ENCODE measurements at places on chromosomes 3 and 15.
A peak's percentile ranks its signal among the peaks of the same experiment; 100 is the strongest.

- no peak for DNase-seq
These were observed 23.8 kb downstream of the FEM1B start for GRCh38 chr15:68301301-68301700.

DNA sequence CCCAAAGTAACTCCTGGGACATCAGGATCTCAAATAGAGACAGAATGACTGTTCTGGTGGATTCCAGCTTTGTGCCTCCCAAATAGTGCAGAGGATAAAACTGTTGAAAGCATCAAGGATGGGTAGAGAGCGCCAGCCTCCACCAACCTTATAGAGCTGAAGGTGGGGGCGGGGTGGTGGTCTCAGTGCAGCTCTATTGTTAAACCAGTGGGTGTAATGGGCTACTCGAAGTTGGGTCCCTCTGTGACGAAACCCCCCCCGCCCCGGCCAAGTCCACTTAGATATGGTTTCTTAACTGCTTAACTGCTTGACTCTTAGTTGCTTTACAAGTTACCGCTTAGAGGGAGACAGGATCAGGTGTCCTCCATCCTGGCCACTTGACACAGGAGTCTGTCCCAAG lies 22.7 kb downstream of the DHX30 start:
- DNase-seq = peak; percentile 58

GRCh38 chr3:64190517-64191515 lies 34.5 kb downstream of the PRICKLE2 start:
- no peak for DNase-seq

DNA sequence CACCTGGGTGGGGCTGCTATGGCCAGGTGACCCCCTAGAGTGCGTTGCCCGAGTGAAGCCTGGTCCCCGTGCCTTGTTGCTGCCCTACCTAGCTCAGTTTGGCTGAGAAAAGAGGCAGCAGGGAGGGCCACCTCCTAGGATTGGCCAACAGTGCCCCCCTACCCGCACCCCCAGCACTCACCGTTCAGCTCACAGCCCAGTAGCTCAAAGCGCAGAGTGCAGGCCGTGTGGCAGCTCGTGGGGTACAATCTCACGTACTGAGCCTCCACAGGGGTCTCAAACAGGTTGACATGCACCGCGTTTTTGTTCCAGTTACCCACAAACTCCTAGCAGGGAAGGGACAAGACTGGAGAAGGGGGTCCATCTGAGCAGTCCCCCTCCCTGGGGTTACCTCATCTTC lies 7.6 kb downstream of the MFGE8 start:
- DNase-seq = peak; percentile 30

GRCh38 chr15:22962611-22963010 lies 17.6 kb downstream of the CYFIP1 start:
- no peak for DNase-seq

DNA sequence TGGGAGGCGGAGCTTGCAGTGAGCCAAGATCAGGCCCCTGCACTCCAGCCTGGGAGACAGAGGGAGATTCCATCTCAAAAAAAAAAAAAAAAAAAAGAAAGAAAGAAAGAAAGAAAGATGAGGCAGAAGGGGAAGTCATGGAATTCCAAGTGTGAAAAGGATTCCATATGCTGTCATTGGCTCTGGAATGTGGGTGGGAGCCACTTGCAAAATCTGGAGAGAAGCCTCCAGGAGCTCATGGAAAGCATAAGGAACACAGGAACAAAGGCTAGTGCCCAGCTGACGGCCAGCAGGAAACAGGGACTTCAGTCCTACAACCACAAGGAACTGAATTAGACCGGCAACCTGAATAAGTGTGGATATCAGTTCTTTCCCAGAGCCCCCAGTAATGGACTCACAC lies 12.5 kb upstream of the TRAK1 start:
- no peak for DNase-seq

GRCh38 chr3:20222274-20222673 lies 36.3 kb upstream of the SGO1 start:
- DNase-seq = peak; percentile 6

GRCh38 chr3:140244893-140245292 lies 309.9 kb downstream of the CLSTN2 start:
- no peak for DNase-seq

DNA sequence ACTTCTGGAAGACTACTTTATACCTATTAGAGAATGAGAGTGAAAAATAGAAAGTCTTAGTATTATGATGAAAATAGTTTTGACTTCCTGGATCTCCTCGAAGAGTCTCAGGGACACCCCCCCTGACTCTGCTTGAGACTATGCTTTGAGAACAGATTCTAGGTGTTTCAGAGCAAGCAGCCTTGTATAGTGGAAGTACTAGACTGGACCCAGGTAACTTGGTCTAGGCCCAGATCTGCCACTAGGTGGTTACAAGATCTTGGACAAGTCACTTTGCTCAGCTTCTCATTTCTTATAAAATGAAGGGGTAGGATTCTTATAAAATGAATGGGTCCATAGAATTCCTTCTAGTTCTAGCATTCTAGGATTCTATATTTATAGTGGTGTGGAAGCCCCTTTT lies 9.1 kb downstream of the ABHD5 start:
- DNase-seq = peak; percentile 38

DNA sequence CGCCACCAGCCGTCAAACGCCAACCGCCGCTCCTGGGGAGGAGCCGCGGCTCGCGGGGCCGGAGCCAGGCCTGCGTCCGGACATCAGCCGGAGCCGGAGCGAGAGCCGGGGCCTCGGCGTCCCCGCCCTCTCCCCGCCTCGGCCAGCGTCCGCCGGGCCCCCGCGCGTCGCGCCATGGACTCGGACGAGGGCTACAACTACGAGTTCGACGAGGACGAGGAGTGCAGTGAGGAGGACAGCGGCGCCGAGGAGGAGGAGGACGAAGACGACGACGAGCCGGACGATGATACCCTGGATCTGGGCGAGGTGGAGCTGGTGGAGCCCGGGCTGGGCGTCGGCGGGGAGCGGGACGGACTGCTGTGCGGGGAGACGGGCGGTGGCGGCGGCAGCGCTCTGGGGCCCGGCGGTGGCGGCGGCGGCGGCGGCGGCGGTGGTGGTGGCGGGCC lies 359 bp downstream of the ARIH1 start:
- no peak for DNase-seq

- DNase-seq = no peak
These were observed 97.5 kb upstream of the TLE3 start for GRCh38 chr15:70195171-70195570.

- no peak for DNase-seq
These were observed 605.0 kb upstream of the TBL1XR1 start for GRCh38 chr3:177802151-177802900.

DNA sequence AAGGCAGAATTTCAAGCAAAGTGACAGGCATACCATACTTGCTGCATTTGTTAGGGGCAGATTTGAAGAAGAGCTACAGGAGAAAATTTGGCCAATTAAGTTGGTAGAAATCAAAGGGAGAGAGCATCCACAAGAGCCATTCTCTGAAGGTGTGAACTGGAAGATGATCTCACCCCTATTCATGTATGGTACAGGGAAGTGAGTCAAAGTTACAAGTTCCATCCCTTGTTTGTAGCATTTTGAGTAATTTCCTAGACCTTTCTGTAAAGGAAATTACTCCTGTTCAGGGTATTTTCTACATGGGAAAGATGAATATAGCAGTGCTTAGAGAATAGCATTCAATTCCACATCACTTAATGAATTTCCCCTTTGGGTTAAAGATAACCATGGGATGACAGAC lies 28.4 kb downstream of the TTC14 start:
- DNase-seq = no peak

- no peak for DNase-seq
These were observed 5.1 kb downstream of the RBP1 start for GRCh38 chr3:139534455-139534812.

GRCh38 chr15:55116636-55117035 lies 80.1 kb downstream of the RSL24D1 start:
- DNase-seq = no peak

DNA sequence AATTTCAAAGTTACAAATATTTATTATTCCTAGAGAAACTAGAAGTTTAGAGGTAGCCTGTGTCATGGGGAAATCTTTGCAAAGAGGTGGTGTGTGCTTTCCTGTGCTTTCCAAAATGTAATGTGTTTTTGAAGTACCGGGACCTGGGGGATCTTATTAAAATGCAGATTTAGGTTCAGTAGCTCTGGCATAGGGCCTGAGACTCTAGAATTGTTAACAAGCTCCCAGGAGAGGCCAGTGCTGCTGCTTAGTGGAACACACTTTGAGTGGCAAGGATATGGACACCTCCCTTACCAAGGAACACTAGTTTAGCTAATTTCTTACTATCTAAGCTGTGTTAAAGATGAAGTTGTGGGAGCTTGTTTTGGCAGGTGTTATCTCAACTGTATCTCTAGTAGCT lies 428.9 kb downstream of the VGLL3 start:
- peak; percentile 8 for DNase-seq

DNA sequence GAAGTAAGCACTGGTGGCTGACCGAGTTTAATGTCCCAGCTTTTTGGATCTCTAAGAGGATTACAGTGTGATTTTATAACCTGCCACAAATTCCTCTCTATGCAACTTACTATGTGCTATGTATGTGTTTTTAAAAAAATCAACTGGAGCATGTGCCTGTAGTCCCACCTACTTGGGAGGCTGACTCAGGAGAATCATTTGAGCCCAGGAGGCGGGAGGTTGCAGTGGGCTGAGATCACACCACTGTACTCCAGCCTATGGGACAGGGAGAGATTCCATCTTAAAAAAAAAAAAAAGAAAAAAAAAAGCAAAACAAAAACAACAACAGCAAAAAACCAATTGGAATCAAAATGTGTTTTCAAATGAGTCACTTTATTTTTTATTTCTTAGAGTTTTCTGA lies 29.6 kb downstream of the DUT start:
- DNase-seq = no peak

GRCh38 chr3:184259878-184260723 lies 1.3 kb downstream of the CAMK2N2 start:
- peak; percentile 96 for DNase-seq

DNA sequence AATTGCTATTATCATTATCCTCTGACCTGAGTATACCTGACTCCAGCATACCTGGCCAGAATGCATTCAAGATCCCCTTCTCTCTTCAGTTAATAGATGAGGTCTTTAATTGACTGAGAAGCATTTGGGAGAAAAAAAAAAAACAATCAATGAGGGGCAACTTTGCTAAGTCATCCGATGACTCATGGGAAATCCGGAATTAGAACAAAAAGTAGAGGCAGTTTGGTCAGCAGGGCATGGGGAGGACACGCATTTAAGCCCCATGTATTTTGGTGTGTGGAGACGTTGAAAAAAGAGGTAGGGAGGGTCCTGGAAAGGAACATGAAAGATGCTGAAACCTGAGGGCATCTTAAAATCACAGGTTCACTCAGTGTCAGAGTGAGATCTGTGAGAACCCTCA lies 256.2 kb downstream of the RORA start:
- DNase-seq = no peak

DNA sequence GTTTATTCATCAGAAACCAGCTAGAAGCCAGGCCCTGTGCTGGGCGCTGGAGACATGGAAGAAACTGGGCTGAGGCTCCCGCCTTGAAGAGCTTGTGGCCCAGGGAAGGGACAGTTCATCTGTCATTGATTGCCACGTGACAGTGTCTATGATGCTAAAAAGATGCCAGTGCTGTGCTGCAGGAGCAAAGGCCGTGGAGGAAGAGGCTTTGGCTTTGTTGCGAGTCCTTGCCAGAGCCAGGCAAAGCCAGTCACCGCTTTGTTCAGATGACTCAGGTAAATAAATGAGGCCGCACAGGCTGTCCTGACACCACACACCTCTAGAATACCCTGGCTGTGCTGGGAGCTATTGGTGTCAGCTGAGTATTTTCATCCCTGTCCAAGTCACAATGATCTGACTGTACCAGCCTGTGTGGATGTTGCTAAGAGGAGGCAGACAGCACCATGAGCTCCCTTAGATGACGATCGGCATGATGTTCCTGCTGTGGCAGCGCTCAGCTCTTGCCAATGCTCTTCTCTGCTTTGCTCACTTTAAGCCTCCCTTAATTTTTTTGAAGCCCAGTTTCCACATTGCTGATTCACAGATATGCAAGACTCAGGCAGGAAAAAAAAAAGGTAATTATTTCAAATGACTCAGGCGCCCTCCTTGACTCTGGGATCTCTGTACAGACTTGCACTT lies 77.5 kb downstream of the CCNL1 start:
- DNase-seq = no peak

GRCh38 chr3:63092515-63092914 lies 185.6 kb upstream of the SYNPR start:
- peak; percentile 15 for DNase-seq

GRCh38 chr3:17412950-17413530 lies 329.4 kb downstream of the TBC1D5 start:
- DNase-seq = peak; percentile 8

DNA sequence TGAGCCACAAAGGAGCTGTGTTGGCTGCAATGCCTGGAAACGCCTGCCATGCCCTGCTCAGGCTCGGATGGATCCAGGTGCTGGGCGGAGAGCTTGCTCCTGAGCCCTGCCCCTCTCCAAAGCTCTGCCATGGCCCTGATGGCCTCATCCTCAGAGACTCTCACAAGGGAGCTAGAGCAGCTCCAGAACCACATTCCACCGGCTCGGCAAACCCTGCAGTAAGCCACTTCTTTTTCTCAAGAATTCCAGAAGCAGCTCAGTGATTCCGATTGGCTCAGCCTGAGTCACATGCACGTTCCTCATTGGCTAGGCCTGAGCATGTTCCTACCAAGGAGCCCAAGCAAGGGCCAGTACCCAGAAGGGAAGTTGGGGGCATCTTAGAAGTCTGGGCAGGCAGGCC lies 24.8 kb downstream of the TPRA1 start:
- no peak for DNase-seq

All from H7 (cell line).